ENCODE measurements at places on chromosomes 5 and 9.
A peak's percentile ranks its signal among the peaks of the same experiment; 100 is the strongest.

GRCh38 chr9:93577975-93578682, 1.7 kb downstream of the PHF2 start:
- DNase-seq = no peak

DNA sequence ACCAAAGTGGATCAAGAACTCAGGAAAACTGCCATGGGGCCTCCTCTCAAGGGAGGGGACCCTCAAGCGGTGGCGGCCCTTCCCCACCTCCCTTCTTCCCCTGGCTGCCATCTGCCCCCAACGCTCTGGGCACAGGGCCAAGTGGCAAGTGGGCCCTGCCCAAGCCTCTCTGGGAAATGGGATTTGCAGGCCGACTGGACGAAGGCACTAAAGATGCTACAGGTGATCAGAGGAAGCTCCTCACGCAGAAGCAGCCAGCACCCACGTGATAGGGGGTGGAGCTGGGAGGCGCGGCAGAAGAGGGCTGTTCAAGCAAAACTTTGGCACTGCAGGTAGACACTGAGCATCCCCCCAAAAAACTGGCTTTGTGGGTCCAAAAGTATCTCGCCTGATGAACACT, 52.7 kb upstream of the UBTD2 start:
- DNase-seq = no peak

- no peak for DNase-seq
Observed at GRCh38 chr9:10054456-10054855, 558.3 kb downstream of the PTPRD start.

DNA sequence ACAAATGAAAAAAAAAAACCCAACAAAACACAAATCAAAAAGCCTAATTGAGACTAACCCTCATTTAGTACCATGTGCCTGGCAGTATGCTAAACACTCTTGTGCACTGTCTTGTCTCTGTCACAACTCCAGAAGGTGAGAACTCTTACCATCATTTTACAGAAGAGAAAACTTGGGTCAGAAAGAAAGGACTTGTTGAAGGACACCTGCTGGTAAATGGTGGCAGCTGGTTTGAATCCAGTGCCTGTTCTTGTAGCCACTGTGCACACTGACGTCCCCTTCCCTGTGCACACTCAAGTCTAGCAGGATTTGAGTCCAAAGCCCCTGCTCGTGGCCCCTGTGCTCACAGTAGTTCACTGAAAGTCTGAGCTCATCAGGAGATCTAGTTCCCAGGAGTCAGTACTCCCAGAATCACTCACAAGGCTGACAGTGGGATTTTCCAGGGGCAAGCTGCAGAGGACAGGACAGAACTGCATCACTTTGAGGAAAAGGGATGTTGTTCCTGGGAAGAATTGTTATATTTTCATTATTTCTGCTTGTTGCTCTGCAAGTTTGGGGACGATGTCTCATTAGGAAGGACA, 43.0 kb upstream of the HSD17B4 start:
- DNase-seq = no peak

GRCh38 chr9:37840560-37841194, 40.1 kb downstream of the DCAF10 start:
- peak; percentile 20 for DNase-seq

DNA sequence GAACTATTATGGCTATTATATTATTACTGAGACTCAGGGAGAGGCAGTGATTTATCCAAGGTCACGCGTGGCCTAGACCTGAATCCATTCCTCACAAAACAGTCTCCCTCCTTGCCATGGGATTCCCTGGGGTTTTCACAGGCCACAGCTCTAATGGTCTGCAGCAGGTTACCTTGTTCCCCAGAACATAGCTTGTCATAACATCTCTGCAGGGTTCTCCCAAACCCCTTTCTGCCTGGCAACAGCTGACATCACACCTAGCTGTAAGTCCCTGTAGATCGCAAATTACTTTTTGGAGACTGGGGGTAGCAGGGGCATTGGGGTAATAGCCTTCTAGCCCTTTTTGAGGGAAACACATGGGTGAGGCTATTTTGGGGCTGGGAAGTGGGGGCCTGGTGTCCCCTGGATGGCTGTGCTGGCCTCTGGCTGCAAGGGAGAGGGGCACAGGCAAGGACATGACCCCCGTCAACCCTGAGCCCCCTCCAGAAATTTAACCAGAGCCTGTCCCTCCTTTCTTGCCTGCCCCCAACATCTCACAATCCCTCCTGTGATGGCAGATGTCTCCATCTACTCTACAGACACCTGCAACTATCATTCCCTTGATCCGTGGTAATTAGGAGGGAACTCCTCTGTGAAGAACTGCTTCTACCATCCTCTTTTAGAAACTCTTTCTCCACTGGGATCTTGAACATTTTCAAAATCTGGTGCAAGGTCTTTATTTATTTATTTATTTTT, 1.3 kb downstream of the CD74 start:
- DNase-seq = peak; percentile 70

- no peak for DNase-seq
Observed at GRCh38 chr5:39605588-39606575, 181.1 kb upstream of the DAB2 start.

- no peak for DNase-seq
Observed at GRCh38 chr5:167952278-167952995, 339.0 kb upstream of the WWC1 start.

DNA sequence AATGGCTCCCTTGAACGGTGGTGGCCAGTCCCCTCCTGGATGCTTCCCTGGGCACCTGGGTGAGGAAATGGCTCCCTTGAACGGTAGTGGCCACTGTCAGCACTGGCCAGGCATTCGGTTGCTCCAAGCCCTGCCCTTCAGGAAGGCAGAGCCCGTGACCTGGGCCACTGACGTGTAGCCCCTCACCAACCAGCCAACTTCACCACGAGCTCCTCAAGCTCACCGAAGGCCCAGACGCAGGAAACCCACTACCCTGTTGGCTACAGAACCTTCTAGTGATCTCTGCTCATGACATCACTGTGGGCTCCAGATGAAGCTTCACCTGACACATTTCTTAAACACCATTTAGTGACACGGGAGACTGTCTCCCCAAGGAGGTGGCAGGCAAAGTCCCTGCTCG, 9.2 kb downstream of the SLC6A3 start:
- DNase-seq = no peak

GRCh38 chr9:127295005-127295404, 30.4 kb downstream of the GARNL3 start:
- DNase-seq = no peak

GRCh38 chr5:41695920-41696582, 174.2 kb downstream of the OXCT1 start:
- no peak for DNase-seq

- no peak for DNase-seq
Observed at GRCh38 chr9:90107040-90107725, 502.4 kb downstream of the GADD45G start.

DNA sequence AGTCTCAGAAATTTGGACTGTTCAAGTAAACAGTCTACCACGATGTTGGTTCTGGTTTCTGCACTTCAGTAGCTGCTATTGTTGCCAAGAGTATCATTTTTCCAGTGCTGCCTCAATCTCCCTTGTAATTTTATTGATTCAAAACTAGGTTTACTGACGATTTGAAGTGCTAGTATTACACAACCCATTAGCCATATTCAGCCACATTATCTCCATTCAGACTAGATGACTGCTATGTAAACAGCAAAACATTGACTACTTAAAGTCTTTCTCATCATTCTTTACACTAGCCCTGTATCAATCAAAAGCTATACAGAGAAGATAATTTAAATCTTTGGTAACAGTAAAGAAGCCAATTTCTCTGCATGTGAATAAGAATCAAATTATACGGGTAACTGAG, 102.0 kb upstream of the TSLP start:
- DNase-seq = no peak

DNA sequence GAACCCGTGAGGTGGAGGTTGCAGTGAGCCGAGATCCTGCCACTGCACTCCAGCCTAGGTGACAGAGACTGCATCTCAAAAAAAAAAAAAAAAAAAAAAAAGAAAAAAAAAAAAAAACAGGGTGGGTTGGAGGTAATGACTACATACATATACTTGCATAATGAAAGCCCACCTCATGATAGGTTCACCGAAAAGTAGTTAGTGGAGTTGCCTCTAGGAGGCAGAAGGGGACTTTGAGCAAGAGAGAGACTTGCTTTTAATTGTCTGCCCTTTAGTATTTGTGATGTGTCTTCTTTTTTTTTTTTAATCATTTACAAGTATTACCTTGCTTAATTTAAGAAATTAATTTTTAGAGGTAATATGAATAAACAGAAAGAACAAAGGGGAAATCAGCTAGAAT, 99.8 kb downstream of the PPARGC1B start:
- DNase-seq = no peak

- DNase-seq = no peak
Observed at GRCh38 chr5:310516-310915, 11.0 kb upstream of the AHRR start.

DNA sequence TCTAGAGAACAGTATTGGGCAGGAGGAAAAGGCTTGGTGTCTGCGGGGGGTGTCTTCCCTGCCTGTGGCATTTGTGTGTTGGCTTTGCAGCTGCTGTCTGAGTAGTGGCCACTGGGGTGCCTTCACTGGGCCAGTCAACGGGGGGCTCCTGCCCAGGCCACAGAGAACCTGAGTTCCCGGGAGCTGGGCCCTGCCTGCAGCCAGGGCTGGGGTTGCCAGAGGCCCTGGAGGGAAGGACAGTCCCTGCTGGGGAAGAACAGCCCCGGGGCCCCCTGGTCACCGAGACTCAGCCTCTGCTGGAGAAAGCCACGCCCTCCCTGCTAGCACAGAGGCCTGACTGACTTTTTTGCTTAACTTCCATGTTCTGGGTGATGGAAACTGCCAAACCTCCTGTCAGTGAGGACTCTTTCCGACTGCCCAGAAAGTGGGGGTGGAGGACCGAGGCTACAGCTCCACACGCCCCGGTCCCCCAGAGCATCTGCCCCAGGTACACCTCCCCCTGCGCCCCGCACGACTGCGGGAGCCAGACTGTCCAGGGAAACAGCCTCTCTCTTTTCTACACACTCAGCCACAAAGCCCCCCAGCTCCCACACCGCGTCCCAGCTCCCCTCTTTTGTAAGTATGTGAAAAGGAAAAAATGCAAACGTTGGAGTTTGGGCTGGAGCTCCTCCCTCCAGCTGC, 133.4 kb downstream of the DAB2IP start:
- no peak for DNase-seq

- DNase-seq = no peak
Observed at GRCh38 chr5:89087551-89088318, 204.8 kb upstream of the MEF2C start.

GRCh38 chr9:121975801-121976277, 117.3 kb downstream of the TTLL11 start:
- DNase-seq = no peak

- DNase-seq = no peak
Observed at GRCh38 chr9:86219606-86220005, 39.9 kb downstream of the C9orf153 start.

GRCh38 chr5:101532430-101532829, 629.3 kb upstream of the ST8SIA4 start:
- DNase-seq = no peak

DNA sequence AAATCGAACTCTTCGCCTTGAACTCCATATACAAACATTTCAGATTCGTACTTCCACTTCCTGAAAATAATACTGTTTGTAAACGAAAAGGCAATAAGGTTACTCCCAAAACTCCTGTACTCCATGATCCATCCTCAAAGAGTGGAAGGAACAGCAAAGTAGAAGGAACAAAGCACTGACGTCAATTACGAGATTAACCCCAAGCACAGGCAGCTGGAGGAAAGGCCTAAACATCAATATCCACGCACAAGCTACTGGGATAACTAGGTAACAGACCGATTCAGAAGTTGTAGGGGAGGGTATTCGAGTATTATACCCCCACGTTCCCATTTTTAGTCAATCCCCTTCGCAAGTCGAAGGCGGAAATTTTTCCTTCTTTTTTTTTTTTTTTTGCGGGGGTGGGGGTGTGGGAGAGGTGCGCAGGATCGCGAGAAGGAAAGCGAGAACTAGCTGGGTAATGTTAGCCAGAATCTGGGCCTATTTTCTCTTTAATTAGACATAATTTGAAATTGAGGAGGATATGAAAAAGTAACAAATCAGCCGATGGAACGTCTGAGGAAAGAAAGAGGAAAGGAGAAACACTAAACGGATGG, 909 bp downstream of the AFF4 start:
- DNase-seq = no peak

GRCh38 chr5:92939428-92939827, 641.6 kb downstream of the NR2F1-AS1 start:
- DNase-seq = no peak

GRCh38 chr9:109600142-109600541, 102.0 kb upstream of the PTPN3 start:
- no peak for DNase-seq

- no peak for DNase-seq
Observed at GRCh38 chr9:129511285-129511900, 109.5 kb downstream of the C9orf50 start.

GRCh38 chr5:132487841-132488555, 2.6 kb downstream of the IRF1 start:
- DNase-seq = peak; percentile 7

DNA sequence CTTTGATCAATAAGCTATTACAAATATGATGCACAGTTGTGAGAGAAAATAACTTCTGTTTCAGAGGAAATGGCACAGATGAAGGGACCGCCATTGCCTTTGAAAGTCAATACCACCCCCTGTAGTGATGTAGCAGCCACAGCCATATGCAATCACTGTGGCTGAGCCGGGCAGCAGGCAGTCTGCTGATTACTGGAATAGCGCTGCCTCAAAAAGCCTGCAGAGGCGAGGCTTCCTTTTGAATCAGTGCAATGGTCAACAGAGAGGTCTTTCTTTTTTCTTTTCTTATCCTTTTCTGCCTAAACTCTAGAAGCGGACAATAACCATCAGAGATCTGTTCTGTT, 265.1 kb upstream of the TAS2R1 start:
- no peak for DNase-seq

GRCh38 chr5:36150676-36151433, 832 bp downstream of the LMBRD2 start:
- peak; percentile 51 for DNase-seq

- DNase-seq = no peak
Observed at GRCh38 chr5:160379511-160379910, 9.1 kb upstream of the C1QTNF2 start.

DNA sequence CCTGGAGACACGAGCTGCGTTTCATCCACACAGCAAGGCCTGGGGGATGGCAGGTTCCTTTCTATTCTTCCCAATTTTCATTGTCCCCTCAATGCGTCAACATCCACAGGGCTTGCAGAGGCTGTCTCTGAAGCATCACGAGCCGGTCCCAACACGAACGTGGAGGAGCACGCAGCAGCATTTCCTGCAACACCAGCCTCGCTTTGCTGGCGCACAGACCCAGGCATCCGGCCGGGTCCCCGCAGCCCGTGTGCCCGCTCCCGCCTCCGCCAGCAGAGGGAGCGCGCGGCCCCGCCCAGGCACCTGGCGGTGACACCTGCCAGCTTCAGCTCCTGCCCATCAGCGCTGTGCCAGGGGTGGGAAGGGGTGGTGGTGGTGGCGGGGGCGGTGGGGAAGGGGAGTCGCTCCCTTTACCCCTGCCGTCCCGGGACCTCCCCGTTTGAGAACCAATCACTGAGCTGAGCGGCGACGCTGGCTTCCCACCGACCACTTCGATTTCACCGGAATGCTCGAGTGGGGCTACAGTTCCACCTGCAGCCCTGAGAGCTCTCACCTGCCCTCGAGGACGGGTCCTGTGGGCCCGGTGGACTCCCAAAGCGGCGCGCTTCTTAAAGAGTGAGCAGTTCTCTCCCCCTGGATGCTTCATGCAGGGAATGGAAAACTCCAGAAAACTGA, 464.5 kb downstream of the ICE1 start:
- peak; percentile 13 for DNase-seq
